Aorta (tissue), 5 donors: ENCODE measurements at places on chromosomes 3 and 15.

DNA sequence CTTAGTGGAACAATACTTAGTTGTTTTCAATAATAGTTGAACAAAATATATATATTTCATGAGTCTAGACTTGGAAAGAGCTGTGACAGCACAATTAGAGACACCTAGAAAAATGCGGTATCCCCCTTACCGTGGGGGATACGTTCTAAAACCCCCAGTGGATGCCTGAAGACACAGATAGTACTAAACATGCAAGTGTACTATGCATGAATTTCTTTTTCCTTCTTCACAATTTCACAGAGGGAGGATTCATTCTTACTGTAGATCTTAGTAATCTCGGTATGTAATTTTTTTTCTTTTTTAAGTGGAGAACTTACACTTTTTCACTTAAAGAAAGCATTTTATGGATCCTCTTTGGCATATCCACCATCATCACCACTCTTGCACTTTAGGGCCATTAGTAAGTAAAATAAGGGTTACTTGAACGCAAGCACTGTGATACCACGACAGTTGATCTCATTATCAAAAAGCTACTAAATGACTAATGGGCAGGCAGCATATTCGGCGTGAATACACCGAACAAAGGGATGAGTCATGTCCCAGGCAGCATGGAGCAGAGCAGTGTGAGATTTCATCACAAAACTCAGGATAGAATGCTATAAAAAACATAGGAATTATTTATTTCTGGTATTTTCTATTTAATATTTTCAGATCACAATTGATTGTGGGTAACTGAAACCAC, 72.3 kb upstream of the ZNF280D start:
- no peak for DNase-seq
- H3K36me3 ChIP-seq, result no peaks in the 10 kb centered on the region
- no peaks in the 10 kb centered on the region for H3K27me3 ChIP-seq
- H3K4me1 ChIP-seq, result no peaks in the 10 kb centered on the region
- H3K27ac ChIP-seq, result no peak overlapping the region

DNA sequence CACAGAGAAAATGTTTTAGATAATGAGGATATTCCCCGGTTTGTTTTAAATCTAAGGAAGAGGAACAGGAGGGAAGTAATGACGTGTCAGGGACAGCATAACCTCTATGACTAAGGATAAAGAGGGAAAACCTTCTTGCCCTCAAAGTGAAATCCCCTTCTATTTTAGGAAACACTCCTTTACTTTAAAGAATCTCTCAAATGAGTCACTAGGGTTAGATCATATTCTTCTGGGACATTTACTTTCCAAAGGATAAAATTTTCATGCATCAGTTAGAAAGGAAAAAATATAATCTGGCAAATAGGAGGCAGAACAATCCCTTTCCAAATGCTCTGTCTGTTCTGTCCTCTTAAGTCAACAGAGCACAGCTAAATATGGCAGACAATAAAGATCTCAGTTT, 43.2 kb upstream of the UBE2E2 start:
- no peak overlapping the region for H3K27ac ChIP-seq
- H3K4me1 ChIP-seq, result no peaks in the 10 kb centered on the region
- no peaks in the 10 kb centered on the region for H3K36me3 ChIP-seq
- H3K27me3 ChIP-seq, result no peaks in the 10 kb centered on the region
- DNase-seq, result no peak

DNA sequence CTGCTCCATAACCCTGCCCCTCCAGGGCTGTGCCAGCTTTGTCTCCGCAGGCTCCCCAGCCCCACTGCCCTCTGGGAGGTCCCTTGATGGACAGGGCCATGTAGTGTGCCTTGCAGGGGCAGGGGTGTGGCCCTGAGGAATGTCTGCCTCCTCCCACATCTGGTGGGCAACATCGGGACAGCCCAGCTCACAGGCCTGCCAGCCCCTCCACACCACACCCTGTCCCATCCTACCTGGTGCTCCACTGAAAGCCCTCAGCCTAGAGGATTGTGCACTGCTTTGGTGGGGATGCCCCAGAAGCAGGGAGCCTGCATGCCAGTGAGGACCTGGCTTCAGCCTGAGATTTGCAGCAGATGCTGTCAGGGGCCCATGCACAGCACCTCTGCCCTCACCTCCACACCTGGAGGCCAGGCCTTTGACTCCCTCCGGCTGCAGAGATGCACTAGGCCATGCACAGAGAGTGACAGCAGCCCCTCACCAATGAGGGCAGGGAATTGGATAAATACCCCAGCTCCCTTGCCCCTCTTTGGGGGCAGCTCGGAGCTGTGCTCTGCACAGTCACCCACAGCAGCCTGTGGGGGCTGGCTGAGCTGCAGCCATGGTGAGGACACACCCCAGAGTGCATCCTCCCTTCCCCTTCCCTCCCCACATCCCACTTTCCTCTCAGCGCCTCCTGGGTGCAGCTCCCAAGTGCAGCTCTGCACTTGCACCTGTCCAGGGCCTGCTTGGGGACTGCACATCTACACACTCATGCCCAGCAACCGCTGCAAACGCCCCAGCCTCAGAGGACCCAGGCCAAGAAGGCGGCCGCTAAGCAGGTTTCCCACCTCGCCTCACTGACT, 2.7 kb downstream of the C3orf22 start:
- H3K4me1 ChIP-seq, result no peaks in the 10 kb centered on the region
- peak; percentile 56 for DNase-seq
- no peak overlapping the region for H3K4me3 ChIP-seq
- H3K36me3 ChIP-seq, result no peaks in the 10 kb centered on the region
- no peak overlapping the region for H3K27ac ChIP-seq

DNA sequence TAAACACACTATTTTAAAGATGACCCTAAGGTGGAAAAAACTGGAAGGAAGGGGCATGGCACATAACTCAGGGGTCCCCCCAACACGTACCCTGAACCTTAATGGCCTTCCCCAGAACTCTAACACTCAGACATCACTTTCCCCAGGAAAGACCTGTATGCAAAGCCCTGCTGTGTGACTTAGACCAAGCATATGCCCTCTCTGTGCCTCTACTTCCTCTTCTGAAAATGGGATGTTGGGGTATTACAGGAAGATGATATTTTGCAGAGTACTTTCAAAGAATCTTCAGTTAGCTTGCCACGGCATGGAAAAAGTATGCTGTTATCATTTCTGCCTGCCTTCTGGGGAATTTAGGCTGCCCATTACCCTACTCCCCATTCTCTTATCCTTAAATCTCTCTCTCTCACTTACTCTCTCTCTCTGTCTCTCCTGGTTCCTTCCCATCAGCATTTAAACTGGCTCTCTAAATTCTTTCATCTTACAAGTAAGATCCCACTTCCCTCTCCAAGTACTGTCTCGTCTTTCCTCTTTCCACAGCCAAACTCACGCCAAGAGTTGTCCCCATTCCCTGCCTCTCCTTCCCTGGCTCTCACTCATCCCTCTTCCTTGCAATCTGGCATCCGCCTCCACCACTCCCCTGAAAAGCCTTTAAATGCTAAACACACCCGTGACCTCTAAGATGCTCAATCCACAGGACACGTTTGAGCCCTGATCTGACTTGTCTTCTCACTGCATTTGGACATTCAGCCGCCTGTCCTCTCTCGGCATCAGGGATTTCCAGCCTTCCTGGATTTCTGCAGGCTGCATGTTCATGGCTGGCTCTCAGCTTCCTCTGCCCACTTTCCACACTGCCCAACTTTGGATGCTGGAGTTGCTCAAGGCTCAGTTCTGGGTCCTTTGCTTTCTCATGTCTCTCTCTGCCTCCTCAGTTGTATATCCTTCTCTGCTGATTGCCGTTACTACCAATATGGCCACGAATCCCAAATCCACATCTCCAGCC, 7.5 kb upstream of the INSYN1 start:
- no peaks in the 10 kb centered on the region for H3K36me3 ChIP-seq
- no peaks in the 10 kb centered on the region for H3K27me3 ChIP-seq
- H3K4me3 ChIP-seq, result no peak overlapping the region
- no peak for DNase-seq
- no peak overlapping the region for H3K27ac ChIP-seq

DNA sequence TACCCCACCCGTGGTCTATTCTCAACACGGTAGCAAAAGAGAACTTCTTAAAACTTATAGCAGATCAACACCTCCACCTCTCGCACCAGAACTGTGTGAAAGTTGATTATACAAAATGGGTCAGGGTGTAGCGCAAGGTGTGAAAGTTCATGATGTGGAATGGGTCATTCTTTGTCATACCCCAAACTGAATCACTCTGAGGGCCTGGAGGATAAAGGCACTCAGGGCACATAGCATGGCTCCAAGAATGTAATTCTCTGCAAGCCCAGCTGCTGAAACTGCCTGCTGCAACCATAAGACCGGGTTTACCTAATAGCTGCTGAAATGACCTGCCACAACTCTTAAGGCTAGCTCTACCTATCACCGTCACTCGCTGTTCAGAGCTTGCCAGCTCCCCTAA, 70.0 kb downstream of the FOXP1 start:
- H3K36me3 ChIP-seq, result no peaks in the 10 kb centered on the region
- H3K4me1 ChIP-seq, result peaks cover 5% of the 10 kb centered on the region
- H3K27me3 ChIP-seq, result no peaks in the 10 kb centered on the region
- no peak overlapping the region for H3K4me3 ChIP-seq
- no peak overlapping the region for H3K27ac ChIP-seq

DNA sequence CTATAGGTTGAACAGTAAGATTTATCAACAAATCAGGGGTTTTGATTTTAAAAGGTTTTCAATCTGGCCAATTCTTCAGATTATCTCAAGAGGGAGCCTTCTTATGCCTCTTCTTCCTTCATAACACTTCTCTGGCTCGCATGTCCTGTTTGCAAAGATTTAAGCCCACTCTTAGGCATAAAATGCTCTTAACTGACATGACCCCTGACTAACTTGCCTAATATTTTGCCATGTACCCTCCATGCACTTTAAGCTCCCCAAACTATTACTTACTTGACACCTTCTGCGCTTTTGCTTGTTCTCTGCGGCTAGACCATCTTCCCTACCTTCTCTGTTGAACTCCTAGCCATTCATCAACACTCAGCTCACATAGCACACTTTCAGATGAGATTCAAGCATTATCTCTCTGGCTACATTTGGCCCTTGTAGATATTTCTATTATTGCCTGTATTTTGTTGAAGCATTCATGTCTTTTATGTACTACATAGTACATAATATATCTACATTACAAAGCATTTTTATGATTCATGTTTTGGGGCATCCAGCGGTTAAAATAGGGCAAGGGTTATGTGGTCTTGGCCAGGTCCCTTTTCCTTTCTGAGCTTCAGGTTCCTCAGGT, 1.0 kb upstream of the ARIH1 start:
- no peak for DNase-seq
- H3K27ac ChIP-seq, result peak overlapping the region; percentile 97
- peak overlapping the region; percentile 45 for H3K4me3 ChIP-seq
- no peaks in the 10 kb centered on the region for H3K36me3 ChIP-seq

DNA sequence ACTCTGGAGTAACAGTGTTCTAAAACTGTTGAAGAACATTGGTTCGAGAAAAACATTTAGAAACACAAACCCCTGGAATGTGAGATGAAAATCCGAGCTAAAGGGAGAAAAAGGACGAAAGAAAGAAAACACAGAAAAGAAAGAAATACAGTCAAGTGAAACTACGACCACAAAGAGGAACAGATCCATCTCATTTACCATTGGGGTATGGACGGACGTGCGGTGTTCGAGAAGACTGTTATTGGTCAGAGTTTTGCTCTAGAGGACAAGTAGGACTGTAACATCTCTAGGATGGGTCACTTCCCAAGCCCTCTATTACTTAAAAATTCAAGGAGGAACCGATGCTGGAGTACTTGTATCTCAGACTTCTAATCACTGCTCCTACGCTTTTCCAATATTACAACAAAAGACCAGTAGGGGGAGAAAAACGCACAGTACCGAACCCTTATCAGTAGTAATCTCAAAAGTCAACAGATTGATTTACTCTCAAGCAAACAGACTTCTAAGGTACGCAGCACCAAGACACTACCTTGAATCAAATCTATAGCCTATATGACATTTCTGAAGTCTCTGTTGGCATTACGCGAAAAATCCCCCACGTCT, 1.1 kb upstream of the PIK3CA start:
- peak overlapping the region; percentile 94 for H3K4me3 ChIP-seq
- DNase-seq, result no peak
- no peaks in the 10 kb centered on the region for H3K36me3 ChIP-seq
- peak overlapping the region; percentile 86 for H3K27ac ChIP-seq
